ENCODE measurements at places on chromosomes 7 and 10.

DNA sequence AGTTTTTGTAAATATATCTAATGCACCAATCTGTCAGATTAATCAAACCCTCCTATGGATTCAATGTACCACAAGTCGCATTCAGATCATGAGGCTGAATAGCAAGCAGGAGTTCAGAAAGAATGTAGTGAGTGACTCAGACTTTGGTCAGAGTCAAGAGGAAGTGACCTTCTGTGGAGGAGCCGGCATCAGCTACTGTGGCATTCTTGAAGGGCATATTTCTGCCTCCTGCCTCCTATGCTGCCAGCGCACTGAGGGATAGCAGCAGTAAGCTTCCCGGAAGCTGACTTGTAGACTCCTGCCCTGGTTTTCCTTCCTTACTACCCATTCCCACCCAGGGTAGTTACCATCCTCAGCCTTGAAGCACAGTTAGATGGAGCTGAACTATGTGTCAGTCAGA, 867.5 kb downstream of the NRG3 start:
- no peak for DNase-seq

- DNase-seq = no peak
These were observed 10.9 kb downstream of the OGDH start for GRCh38 chr7:44617225-44617890.

DNA sequence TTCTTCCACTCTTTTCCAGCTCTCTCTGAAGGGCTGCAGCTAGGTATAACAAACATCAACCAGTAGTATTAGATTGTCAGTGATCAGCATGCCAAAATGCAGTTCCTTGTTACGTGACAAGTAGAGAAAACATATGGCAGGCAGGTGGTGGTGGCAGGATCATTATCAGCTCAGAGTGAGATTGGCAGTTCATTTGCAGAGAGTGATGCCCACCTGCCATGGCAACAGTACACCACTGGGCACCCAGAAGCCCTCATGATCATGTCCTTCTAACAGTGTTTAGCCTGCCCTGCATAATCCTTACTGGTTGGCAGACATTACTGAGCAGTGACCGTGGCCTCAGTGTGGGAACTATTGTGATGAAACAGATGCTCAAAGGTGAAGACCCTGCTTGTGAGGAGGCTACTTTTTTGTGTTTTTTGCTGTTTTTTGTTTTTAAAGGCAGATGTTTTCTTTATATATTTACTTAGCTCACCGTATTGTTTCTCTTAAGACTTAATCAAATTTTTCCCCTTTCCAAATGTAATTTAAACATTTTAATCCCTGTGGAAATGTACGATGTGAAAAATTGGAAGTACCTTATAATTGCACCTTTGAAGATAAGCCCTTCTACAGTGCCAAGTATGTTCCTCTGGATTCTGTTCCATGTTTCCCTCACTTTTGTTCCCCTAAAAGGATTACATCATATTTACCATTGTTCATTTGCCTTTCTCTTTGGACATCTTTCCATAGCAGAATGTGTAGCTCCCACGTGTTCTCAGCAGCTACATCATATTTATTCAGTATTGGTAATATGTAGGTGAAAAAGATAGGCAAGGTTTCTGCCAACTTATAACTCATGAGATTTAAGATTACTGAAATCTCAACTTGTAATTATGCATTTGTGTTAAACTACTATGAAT, 179.6 kb downstream of the SND1 start:
- no peak for DNase-seq

- no peak for DNase-seq
These were observed 20.6 kb upstream of the FAM180A start for GRCh38 chr7:135769005-135769802.

GRCh38 chr10:3829156-3830050, 44.4 kb upstream of the KLF6 start:
- no peak for DNase-seq

DNA sequence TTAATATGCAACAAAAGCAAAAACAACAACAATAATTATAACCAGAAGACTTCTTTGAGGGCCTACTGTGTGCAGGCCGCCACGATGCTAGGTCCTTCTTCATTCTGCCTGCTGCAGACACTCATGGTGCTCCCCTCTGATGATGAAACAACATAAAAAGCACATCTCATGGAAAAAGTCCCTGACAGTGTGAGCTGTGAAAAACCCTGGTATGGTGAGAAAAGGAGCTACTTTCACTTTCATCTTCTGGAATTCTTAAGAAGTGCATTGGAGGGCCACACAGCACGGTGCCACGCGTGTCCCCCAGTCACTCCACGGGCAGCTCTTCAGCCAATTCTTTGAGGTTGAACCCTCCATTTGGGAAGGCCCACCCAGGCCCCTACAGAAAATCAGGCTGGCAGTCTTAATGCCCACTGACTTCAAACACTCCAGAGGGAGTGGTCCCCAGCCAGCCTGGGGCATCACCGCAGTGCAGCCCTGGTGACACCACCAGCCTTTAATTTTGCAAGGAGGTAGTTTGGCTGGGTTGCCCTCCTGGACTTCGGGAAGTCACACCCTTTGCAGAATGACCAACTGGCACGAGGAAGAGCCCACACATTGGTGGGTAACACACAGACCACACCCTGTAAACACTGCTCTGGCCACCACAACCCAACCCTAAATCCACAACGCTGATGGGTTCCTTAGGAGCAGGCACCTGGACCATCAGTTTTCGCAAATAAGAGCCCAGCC, 7.7 kb downstream of the KCNMA1 start:
- DNase-seq = no peak
